Stimulated activated CD4-positive, alpha-beta T cell treated with anti-CD3 and anti-CD28 coated beads, Interleukin-4, amount 100 ng/mL, for 48 hours (primary cell): ENCODE measurements at places on chromosomes 1 and 21.

DNA sequence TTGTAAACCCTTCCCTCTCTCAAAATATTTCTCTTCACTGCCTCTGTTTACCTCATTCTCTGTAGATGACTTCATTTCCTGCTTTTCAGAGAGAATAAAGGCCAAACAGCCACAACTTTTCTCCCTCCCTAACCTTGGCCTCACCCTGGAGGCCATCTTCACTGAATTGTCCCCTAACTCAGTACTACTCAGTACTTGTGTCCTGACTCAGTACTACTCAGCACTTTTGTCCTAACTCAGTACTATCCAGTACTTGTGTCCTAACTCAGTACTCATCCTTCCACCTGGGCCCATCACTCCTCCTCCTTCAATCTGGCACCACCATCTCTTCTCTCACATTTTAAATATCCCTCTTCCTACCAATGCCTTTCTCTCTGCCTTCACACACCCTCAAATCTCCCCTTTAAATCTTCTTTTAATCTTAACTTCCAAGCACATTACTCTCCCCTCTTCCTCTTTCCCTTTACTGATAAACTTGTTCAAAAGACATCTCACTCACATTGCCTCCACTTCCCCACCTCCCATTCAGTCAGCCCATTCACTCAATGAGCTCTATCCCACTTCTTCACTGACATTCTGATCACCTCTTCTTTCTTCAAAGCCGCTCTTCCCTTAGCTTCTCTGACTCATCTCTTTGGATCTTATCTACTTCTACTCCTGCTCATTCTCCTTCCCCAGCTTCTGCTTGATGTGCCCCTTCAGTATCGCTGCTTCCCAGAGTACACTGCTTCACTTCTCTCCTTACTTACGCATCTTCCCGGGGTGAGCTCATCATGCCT, 121.4 kb downstream of the RNF220 start:
- DNase-seq, result no peak

- no peak for DNase-seq
These were observed 37.6 kb downstream of the PRKCZ start for GRCh38 chr1:2087766-2088165.

GRCh38 chr1:33893147-33893830, 29.4 kb downstream of the HMGB4 start:
- no peak for DNase-seq

GRCh38 chr1:38474738-38475623, 384.6 kb downstream of the RRAGC start:
- no peak for DNase-seq

DNA sequence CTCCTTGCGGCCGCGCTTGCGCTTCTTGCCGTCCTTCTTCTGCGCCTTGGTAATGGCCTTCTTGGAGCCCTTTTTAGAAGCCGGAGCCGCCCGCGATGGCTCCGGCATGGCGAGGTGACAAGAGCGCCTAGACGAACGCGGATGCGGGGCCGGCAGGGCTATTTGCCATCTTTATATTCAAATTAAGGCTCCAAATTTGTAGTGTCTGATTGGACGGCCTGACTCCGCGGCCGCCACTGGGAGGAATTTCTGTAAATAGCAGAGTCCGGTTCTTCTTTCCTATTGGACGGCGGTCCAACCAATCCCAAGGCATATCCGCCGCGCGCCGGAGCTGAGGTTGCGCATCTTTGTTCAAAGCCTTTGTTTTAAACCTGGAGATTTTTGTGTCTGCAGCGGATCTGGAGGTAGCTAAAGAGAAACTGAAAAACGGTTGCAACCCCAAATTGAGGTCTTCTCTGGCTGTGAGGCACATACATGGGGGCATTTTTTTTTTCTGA, 22.6 kb upstream of the RNF187 start:
- DNase-seq, result peak; percentile 77

GRCh38 chr1:99216956-99217355, 47.3 kb upstream of the PLPPR4 start:
- DNase-seq, result no peak

DNA sequence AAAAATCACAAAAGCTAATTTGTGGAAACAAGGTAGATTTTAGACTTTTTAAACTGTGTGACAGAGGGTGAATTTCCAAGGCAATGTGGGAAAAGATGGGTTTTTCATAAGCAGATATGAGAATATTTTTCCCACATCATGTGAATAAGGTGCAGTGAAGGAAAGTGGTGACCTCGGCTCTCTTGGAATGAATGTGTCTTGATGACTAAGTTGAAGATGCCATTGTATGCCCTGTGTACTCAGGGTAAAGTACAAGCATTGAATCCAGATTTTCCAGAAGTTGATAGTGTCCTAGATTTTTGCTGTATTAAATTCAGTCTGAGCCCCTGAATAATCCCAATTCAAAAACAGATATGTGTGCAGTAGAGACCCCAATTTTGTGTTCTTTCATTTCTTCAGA, 442.6 kb upstream of the ADGRL2 start:
- no peak for DNase-seq

GRCh38 chr1:51953079-51953478, 37.4 kb downstream of the RAB3B start:
- DNase-seq, result no peak

DNA sequence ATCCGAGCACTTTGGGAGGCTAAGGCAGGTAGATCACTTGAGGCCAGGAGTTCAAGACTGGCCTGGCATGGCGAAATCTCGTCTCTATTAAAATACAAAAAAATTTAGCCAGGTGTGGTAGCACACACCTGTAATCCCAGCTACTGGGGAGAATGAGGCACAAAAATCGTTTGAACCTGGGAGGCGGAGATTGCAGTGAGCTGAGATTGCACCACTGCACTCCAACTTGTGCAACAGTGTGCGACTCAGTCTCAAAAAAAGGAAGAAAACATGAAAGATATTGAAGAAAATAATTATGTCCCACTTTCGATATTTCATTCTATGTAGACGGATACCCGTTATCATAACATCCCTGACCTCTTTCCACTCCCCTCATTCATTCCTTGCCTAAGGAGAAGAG, 19.2 kb downstream of the TUT4 start:
- DNase-seq, result no peak

DNA sequence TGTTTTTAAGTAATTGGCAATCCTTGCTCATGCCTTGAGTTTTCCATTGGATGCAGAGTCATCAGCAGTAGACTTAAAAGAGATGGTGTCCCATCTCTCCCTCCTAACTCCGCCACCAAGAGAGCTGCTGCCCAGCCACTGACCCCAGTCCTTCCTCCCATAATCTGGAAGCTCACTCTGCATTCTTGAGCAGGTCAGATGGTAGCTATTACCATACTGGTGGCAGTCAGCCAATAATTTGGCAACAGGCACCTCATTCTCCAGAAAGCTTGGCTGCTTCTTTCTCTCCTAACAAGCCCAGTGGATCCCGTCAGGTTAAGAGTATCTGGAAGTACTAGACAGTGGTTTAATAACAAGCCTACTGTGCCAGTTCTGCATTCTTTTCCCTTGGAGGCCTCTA, 272.1 kb downstream of the ZNF648 start:
- no peak for DNase-seq

DNA sequence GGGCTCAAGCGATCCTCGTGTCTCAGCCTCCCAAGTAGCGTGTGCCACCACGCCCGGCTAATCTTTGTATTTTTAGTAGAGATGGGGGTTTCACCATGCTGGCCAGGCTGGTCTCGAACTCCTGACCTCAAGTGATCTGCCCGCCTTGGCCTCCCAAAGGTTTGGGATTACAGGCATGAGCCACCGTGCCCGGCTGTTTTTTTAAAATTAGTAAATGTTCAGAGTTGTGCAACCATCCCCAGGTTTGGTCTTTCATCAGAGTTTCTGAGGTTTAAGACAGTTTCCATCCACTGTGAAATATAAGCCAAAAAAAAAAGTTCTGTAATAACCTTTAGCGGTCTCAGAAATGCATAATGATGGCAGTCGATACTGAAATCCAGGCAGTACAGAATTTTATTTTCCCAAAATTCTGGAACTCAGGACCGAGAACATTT, 550 bp upstream of the SYT11 start:
- no peak for DNase-seq

DNA sequence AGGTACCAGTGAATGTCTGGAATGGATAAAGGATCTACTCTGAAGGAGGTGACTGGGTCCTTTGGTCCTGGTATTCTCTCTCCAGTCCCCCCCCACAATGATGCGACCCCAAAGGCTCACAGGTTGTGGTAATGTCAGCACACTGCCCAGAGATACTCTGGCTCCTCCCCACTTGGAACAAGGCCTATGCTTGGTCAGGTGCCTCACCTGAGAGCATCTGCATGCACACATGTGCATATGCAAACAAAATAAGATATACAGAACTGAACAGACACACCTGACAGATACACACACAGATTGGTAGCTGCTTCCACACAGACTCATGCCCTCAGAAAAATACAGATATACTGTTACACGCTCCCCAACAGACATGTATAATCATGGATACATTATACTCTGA, 33.5 kb downstream of the DMAP1 start:
- no peak for DNase-seq

DNA sequence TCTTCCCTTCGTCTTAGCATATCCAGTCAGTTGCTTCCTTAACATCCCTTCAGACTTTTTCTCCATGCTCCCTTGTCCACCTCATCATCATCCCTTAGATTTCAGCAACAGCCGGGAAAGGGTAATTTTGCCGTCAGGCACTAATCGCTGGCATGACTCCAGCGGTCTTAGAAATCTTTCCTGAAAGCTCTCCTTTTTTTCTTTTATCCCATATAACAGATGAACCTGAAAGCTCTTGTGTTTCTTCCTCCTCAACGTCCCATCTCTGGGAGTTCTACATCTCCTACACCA, 10.4 kb upstream of the BOLA1 start:
- no peak for DNase-seq

- peak; percentile 50 for DNase-seq
These were observed at the start of gene RIPK4 for GRCh38 chr21:41766883-41767605. Gene RIPK4, minus strand, starts transcription at chr21:41767052. Its CDS starts 11 bp downstream, at chr21:41767041.

- no peak for DNase-seq
These were observed 10.2 kb upstream of the CAMK2N1 start for GRCh38 chr1:20496241-20496661.

GRCh38 chr1:99763956-99764355, 2.5 kb downstream of the FRRS1 start:
- DNase-seq, result no peak

DNA sequence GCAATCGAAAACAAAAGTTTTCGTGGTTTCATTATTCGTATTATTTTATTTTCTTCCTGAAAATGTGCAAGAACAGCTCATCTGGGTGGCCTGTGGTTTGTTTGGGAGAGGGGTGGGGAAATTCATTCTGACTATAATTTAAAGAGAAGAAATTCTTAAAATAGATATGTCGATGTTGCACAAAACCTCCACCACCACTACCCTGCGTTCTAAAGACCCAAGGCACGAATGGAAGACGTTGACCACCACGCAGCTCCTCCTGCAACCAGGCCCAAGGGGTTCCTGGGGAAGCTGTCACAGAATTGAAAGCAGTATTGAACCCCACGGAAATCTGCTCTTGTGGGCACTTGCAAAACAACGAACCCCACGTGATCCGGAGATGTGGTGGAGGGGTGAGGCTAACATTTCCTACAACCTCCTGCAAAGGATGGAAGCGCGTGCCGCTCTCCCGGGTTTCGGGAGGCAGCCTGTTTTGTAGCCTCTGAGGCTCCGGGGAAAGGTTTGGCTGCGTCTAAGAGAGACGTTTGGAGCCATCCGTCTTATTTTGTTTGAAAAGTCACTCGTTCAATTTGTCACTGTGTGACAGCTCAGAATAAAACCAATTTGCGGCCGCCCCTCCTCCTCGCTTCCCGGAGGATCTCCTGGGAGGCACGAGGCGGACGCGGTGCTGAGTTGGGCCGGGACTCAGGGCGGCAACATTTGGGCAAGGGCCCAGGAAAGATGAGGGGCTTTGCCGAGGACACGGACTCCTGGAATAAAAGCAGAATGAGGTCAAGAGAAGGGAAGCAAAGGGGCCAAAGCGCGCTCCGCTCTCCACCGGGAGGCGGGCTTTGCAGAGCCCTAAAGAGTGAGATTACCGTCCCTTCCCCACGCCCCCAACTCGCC, 810 bp upstream of the HLX start:
- no peak for DNase-seq

- peak; percentile 35 for DNase-seq
These were observed 809 bp downstream of the SYT11 start for GRCh38 chr1:155859881-155860871.

DNA sequence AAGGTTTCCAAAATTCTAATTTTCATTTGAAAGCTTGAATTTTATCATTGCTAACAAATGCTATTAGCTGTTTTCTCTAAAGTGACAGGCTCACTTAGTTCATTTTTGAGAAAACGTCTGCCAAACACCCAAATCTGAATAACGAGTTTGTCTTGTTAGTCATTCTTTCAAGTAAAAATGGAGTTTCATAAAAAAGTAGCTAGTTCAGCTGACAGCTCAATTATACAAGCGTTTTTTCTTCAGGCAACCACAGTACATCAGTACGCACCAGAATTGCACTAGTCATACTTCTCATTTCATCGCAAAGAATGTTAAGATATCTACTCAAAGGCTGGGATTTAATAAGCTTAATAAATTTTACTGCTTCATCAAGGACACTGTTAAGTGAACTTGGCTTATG, 72.3 kb upstream of the SLFNL1 start:
- DNase-seq, result no peak

DNA sequence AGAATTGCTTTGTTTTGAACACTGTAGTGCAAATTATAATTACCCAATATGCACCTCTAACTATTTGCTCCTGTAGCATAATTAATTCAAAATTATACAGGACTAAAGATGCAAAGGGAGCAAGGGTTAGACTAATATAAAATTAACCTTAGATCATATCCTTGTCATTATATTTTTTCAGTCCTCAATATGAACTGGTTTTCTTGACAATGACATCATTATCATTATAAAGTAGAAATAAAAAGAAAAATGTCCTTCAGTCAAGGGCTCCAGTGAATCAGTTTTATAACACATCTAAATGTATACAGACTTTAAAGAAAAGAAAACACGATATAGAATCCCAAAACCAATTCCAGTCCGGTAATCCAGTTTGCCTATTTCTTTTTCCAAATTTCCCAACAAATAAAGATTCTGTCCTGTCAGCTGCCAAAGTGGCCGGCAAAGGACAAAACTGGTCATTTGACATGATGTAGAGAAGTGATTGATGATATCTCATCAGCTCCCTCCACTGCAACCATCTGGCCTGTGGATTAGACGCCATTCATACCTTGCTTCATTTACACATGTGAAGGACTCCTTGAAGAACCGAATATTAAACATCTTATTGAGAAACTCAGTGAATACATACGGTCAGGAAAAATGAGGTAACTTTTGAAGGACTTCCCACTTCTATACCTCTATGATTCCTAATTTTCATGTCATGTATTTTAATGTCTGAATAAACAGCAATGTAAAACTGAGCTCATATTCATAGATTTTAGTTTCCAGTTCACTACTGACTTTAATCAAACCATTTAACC, 15.5 kb downstream of the DPYD start:
- no peak for DNase-seq

- DNase-seq, result no peak
These were observed 337.4 kb downstream of the SRGAP2C start for GRCh38 chr1:121522061-121522759.

GRCh38 chr21:26835027-26835713, 10.0 kb downstream of the ADAMTS1 start:
- no peak for DNase-seq
